ENCODE measurements at places on chromosomes 7 and 10. TPM values are rescaled to one million over a fixed set of nuclear protein-coding genes. Genes with fewer than 3 reads are reported as not detected.

DNA sequence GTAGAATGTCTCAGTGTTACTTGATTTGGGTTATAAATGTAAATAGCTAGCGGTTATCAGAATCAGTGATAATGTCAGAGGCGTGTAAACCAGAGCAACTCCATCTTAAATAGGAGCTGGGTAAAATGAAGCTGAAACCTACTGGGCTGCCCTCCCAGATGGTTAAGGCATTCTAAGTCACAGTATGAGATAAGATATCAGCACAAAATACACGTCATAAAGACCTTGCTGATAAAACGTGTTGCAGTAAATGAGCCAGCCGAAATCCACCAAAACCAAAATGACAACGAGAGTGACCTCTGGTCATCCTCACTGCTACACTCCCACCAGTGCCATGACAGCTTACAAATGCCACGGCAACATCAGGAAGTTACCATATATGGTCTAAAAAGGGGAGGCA, 172.3 kb downstream of the CHRM2 start:
- H3K27me3 ChIP-seq = no peaks in the 10 kb centered on the region
- no peaks in the 10 kb centered on the region for H3K4me1 ChIP-seq
- no peaks in the 10 kb centered on the region for H3K36me3 ChIP-seq
- no peak for DNase-seq
- H3K27ac ChIP-seq = no peak overlapping the region

Gene PHYHIPL
- 0.35 TPM for polyA plus RNA-seq

Gene SLC13A1
- polyA plus RNA-seq = not detected

Gene RBM20
- 2.3 TPM for polyA plus RNA-seq

- H3K4me1 ChIP-seq = peaks cover 8% of the 10 kb centered on the region
- DNase-seq = no peak
- H3K36me3 ChIP-seq = no peaks in the 10 kb centered on the region
These were observed 170.4 kb downstream of the PLXDC2 start for GRCh38 chr10:19986591-19986990.

- H3K4me1 ChIP-seq = peaks cover 6% of the 10 kb centered on the region
- H3K27ac ChIP-seq = no peak overlapping the region
- no peak overlapping the region for H3K4me3 ChIP-seq
- no peak for DNase-seq
- no peaks in the 10 kb centered on the region for H3K27me3 ChIP-seq
- no peaks in the 10 kb centered on the region for H3K36me3 ChIP-seq
These were observed 103.4 kb upstream of the CDK6 start for GRCh38 chr7:92939666-92940360.

DNA sequence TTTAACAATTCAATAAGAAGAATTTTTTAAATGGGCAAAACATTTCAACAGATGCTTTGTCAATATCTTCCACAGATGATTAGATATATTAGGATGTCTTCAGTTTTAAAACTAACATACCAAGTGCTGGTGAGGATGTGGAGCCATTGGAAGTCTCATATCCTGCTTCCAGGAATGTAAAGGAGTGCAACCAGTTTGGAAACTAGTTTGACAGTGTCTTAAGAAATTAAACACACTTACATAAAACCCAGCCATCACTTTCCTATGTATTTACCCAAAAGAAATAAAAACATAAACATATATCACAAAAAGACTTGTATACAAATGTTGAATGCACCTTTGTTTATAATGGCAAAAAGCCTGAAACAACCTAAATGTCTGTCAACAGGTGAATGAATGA, 13.3 kb upstream of the AGK start:
- H3K36me3 ChIP-seq = no peaks in the 10 kb centered on the region
- H3K27me3 ChIP-seq = peaks cover 14% of the 10 kb centered on the region
- no peaks in the 10 kb centered on the region for H3K4me1 ChIP-seq
- H3K27ac ChIP-seq = no peak overlapping the region

- H3K27me3 ChIP-seq = no peaks in the 10 kb centered on the region
- no peaks in the 10 kb centered on the region for H3K4me1 ChIP-seq
- H3K4me3 ChIP-seq = no peak overlapping the region
- H3K27ac ChIP-seq = no peak overlapping the region
These were observed 115.5 kb downstream of the LSMEM1 start for GRCh38 chr7:112596260-112596659.

DNA sequence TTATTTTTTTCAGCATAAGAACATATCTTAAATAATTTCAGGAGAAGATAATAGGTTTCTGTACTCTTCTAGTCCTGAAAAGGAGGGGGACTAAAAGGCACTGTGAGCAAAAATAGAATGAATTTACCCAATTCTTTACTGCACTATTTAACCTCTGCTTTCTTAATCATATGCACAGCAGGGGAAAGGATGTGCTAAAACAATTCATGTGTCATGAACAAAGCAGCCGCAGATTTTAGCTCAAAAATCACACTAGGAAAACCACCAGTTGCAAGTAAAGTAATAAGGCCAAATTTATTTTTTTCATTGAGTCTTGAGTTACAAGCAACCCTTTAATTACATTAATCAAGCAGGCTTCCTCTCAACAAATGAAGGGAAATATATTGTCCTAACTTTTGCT, 80.1 kb downstream of the CABCOCO1 start:
- no peaks in the 10 kb centered on the region for H3K4me1 ChIP-seq
- no peak for DNase-seq
- H3K27ac ChIP-seq = no peak overlapping the region
- no peaks in the 10 kb centered on the region for H3K36me3 ChIP-seq
- H3K4me3 ChIP-seq = no peak overlapping the region
- H3K27me3 ChIP-seq = no peaks in the 10 kb centered on the region

Gene HECW1
- not detected for polyA plus RNA-seq

Gene CDK1
- polyA plus RNA-seq = 17.2 TPM

DNA sequence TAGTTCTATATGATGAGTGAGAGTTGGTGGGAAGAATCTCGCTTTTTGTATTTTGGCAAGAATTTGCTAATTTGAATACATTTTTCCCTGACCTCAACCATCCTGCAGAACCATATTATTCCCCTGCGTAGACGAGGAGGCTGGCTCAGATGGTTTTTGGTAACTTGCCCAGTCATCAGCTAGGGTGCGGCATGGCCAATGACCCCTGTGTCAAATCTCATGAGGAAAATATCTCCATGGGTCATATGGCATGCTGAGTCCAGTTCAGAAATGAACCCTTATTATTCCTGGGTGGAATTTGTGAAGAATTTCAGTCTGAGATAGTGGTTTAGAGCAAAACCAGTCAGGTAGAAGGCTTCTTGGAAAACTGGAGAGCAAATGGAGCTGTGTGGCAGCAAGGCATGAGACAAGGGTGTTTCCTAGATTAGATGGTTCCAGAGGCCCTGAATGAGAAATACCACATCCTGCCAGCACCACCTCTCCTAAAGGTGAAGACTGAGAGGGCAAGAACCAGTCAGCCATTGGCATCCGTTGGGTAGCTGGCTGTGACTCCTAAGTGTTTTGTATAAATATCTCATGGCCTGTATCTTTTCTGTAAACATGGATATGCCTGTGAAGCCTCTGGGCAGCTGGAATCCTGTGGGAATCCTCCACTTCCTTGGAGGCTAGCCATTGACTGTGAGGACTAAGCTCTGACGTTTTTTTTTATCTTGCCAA, 5.8 kb upstream of the UPP1 start:
- no peak for DNase-seq
- H3K27ac ChIP-seq = peak overlapping the region; percentile 34
- H3K4me3 ChIP-seq = no peak overlapping the region
- peaks cover 14% of the 10 kb centered on the region for H3K4me1 ChIP-seq
- H3K27me3 ChIP-seq = no peaks in the 10 kb centered on the region

Gene SYT15
- polyA plus RNA-seq = 0.95 TPM

Gene SLC18A3
- 0.20 TPM for polyA plus RNA-seq

- H3K27ac ChIP-seq = no peak overlapping the region
- H3K4me3 ChIP-seq = no peak overlapping the region
- no peaks in the 10 kb centered on the region for H3K36me3 ChIP-seq
- no peak for DNase-seq
- H3K27me3 ChIP-seq = no peaks in the 10 kb centered on the region
These were observed 71.5 kb upstream of the NOBOX start for GRCh38 chr7:144474800-144475615.

DNA sequence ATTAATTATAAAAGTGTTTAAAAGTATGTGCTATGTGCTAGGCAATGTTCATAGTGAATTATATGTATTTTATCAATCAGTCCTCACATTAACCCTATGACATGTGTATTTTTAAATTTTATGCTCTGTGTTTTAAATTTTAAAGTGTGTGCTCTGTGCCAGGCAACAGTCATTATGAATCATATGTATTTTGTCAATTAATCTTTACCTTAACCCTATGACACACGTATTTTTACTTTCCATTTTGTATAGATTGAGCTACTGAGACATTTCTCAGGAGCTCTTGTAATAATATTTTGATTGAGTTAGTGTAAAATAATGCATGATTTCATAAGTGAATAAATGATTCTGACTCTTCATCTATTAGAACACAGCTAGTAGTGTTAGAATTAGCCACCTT, 117.8 kb downstream of the THSD7A start:
- no peak for DNase-seq
- H3K4me1 ChIP-seq = peaks cover 10% of the 10 kb centered on the region

Gene PPA1
- 162 TPM for polyA plus RNA-seq

DNA sequence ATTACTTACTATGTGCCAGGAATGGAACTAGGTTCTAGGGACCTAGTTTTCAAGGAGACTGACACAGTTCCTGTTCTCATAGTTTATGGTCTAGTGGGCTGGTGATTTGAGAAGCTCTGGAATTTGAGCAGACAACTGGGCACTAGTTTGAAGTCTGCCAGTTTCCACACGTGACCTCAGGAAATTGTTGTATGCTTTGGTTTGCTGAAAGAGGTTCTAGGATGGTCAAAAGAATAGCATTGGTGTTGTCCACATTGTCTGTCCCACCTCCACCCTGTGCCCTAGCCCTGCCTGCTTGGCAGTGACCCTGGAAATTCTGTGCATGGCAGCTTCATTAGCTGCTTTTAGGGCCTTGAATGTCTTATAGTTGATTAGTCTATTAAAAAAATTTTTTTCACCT, 28.7 kb downstream of the GBF1 start:
- H3K27me3 ChIP-seq = no peaks in the 10 kb centered on the region
- H3K4me3 ChIP-seq = no peak overlapping the region
- peaks cover 37% of the 10 kb centered on the region for H3K4me1 ChIP-seq
- H3K27ac ChIP-seq = no peak overlapping the region
- no peak for DNase-seq

GRCh38 chr7:69282946-69283345, 315.3 kb upstream of the AUTS2 start:
- no peaks in the 10 kb centered on the region for H3K36me3 ChIP-seq
- H3K27ac ChIP-seq = no peak overlapping the region
- H3K4me3 ChIP-seq = no peak overlapping the region
- H3K4me1 ChIP-seq = peaks cover 10% of the 10 kb centered on the region

Gene HKDC1
- polyA plus RNA-seq = 0.10 TPM

Gene ADAMTS14
- 0.62 TPM for polyA plus RNA-seq

DNA sequence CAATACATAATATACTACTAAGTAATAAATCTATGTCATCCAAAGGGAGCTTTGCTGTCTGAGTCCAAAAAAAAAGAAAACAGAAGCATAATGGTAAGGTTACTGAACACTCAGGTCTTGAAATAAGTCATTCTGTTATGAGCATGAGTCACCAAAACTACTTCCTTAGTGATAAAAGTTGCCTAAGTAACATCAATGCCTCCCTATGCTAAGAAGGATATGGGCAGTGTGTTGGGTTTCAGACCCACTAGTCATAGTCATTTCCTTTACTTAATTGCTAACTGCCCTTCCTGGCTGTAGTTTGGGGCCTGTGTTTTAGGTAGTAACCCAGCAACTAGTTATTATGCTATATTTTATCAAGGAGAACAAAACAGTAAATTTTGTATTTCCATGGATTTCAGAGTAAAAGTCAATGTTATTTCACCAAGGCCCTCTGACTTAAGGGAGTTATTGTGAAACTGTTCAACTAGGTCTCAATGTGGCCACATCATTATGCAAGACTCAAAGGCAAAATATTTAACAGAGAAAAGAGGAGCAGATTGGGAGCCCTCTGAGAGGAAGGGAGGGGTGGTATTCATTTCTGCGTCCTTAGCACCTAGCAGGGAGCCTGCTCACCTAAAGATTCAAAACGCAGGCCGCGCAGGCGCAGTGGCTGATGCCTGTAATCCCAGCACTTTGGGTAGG, 11.7 kb upstream of the VIM start:
- no peak overlapping the region for H3K4me3 ChIP-seq
- no peaks in the 10 kb centered on the region for H3K27me3 ChIP-seq
- peaks cover 47% of the 10 kb centered on the region for H3K4me1 ChIP-seq

Gene PLXNA4
- polyA plus RNA-seq = 0.98 TPM

DNA sequence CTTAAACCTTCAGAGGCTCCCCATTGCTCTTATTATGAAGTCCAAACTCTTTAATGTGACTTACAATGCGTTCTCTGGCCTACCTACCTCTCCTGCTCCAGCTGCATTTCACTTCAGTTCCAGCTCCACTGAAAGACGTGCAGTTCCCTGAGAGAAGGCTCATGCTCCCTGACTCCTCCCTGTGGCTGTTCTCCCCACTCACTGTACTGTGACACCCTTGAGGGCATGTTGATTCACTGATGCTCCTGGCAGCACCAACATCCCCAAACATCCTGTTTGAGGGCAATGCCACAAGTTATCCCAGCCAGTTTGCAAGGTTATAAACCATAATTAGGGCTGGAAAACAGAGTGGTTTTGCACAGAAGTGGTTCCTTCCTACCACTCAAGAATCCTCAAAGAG, 111.2 kb downstream of the LSM5 start:
- H3K4me3 ChIP-seq = no peak overlapping the region
- H3K27me3 ChIP-seq = no peaks in the 10 kb centered on the region
- H3K27ac ChIP-seq = no peak overlapping the region
- H3K4me1 ChIP-seq = no peaks in the 10 kb centered on the region
- DNase-seq = no peak
- no peaks in the 10 kb centered on the region for H3K36me3 ChIP-seq

Gene ARMC3
- polyA plus RNA-seq = not detected

- no peak overlapping the region for H3K27ac ChIP-seq
- DNase-seq = peak; percentile 51
- no peaks in the 10 kb centered on the region for H3K36me3 ChIP-seq
- no peaks in the 10 kb centered on the region for H3K4me1 ChIP-seq
These were observed 507.0 kb upstream of the KLF6 start for GRCh38 chr10:4291990-4292389.

DNA sequence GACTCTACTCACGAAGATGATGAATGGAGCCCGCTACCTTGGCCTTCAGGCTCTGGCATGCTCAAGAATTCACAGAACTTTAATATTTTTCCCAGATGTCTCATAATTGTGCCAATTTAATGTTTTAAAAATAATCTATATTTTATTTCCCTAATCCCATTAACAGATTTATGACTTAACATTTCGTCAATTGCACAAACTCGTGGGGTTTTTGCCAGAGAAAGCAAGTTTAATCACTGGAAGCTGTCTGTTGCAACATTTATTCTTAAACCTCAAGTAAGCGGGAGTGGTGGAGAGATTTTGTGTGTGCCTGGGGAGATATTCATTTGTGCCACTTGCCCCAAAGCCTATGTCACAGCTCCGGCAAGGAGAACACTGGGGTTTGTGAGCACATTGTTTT, 117.9 kb downstream of the TEX36 start:
- no peak for DNase-seq
- H3K4me3 ChIP-seq = no peak overlapping the region
- H3K36me3 ChIP-seq = no peaks in the 10 kb centered on the region
- no peaks in the 10 kb centered on the region for H3K27me3 ChIP-seq

DNA sequence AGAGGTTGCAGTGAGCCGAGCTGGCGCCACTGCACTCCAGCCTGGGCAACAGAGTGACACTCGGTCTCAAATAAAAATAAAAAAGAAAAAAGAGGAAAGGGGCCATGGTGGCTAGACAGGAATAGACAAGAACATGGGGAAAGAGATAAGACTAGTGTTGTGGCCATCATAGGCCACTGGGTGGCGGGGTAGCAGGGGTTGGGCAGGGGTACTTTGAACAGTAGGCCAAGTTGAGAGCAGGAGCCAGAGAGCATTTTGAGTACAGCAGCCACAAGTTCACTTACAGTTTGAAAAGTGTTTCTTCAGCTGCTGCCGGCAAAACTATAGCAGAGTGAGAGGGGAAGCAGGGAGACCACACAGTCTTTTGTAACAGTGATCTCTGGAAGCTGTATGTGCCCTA, 656.0 kb downstream of the CNTNAP2 start:
- no peaks in the 10 kb centered on the region for H3K4me1 ChIP-seq
- H3K36me3 ChIP-seq = no peaks in the 10 kb centered on the region
- DNase-seq = peak; percentile 10
- no peak overlapping the region for H3K27ac ChIP-seq
